ENCODE measurements at places on chromosomes 2 and 18.

GRCh38 chr2:158664987-158665386 lies 130.1 kb upstream of the DAPL1 start:
- no peak for DNase-seq

DNA sequence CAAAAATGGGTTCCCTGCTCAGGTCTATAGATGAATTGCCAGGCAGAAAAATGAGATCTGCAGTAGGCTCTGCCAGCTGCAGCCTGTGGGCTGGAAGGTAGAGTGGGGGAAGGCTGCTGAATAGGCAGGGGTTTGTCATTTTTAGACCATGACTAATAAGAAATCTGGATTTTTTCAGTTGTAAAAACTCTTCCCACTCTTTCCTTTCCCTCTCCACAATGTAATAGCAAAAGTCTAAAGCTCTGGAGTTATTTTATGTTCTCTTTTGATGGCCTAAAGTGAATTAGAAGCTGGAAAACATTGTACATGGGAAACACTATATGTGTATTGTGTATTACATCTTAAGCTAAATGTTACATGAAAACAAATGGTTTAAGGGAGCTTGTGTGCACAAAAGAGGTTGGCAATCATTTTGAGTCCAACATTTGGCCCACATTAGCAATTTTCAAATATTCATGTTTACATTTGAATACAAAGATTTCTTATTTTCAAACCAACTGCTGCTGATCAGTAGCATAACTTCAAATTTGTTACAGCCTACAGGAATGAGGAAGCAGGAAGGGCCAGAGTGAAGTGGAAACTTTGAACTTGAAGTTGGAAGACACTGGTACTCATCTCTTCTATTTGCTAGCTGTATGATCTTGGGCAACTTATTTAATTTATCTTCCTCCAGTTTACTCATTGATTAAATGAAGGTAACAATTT lies 407.1 kb downstream of the SLC4A3 start:
- DNase-seq = no peak

DNA sequence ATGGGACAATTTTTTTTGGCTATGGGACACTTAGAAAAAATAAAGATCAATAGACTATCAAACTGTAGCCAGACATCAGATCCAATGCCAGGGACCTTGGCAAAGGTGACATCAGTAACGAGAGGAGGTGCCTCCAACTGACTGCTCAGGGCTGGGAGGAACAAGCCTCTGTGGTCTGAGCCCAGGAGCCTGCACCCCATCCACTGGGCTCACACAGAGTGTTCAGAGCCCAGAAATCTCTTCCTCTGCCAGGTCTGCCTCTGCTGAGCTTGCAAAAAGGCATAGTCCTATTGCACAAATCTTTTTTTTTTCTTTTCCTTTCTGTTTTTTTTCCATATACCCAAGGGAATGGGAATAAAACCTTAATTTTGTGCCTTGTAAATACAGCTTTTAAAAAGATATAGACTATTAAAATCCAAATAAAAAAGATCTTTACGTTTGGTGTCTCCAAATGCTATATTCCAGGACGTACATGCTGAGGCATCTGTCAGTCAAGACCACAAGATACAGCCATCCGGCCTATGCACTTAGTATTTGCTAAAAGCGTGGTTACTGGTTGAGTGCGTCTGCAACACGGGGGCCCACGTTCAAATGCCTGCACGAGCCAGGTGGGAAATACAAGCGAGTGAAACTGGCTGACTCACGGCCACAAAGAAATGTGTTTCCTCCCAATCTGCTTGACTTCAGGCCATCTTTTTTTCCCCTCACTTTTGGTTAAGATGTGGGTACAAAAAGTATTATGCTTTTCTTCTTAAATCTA lies 7.8 kb upstream of the ARHGAP25 start:
- peak; percentile 62 for DNase-seq

DNA sequence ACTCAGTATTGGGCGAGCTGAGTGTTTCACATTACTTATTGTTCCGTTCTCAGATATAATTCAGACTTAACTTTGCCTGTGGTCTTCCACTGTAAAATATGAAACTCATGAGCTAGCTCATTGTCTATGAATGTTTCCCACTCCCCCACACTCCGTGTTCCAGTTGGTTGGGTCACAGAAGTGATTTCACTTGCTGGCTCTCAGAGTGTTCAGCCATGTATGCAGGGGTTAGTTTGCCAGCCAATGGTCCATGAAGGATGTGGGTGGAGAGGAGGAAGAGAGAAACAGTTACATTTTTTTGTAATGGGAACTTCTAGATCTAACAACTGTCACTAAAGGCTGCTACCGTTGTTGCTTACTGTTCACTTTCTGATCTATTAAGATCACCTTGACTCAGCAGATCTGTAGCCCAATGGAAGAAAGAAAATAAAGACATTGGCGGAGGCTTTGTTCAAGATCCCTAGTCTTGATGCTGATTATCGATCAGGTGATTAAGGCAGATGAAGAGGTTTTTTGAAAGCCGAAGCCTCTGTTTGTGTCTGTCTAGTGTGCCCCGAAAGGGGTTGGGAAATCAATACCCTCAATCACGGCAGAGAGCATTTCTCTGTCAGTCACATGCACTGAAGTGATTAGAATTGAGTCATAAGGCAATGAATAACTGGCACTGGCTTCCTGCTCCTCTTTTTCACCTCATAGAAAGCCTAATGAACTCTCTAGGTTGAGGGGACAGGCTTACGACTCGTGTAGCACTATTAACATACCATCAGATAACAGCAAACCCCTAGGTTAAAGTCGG lies 279.7 kb upstream of the FIGN start:
- DNase-seq = no peak

DNA sequence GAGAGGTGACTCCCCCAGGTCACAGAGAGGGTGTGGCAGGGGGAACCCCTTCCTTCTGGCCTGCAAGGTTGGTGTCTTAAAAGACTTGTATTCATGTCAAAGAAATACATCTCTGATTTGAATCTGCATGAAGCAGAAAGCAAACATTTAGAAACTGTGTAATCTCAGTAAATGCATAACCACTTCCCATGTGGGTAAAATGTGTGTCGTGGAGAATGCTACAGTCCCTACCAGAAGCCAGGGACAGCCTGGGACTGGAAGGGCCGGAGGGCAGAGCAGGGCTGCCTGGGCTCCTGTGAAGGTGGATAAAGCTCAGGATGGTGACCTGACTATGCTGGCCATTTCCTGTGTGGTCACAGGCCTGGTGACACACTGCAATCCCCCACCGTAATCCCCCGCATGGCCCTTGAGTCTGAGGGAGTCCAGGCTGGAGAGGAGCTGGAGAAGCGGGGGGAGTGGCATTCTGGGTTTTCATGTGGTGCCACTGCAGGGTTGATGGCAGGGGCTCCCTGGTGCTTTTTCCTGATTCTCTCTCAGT lies 102.2 kb downstream of the LRRC30 start:
- no peak for DNase-seq

- DNase-seq = no peak
Observed at GRCh38 chr18:72207280-72207679, 336.9 kb downstream of the CBLN2 start.

DNA sequence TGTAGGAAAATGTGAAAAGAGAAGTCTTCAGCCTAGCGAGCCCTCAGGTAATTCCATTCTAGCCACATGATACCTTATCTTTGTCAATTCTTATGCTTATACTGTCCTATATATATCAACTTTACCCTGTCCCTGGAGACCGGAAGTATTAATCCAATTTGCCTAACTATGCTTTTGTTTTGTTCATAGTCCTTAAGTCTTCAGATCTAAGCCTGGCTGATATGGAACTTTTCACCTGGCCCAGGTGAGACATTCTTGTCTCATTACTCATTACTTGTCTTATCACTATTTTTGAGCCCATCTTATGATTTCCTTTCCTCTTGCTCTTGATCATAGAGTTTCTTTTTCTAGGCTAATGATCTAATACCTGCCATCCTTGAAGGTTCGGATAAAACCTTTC lies 194.1 kb upstream of the FANCL start:
- no peak for DNase-seq

DNA sequence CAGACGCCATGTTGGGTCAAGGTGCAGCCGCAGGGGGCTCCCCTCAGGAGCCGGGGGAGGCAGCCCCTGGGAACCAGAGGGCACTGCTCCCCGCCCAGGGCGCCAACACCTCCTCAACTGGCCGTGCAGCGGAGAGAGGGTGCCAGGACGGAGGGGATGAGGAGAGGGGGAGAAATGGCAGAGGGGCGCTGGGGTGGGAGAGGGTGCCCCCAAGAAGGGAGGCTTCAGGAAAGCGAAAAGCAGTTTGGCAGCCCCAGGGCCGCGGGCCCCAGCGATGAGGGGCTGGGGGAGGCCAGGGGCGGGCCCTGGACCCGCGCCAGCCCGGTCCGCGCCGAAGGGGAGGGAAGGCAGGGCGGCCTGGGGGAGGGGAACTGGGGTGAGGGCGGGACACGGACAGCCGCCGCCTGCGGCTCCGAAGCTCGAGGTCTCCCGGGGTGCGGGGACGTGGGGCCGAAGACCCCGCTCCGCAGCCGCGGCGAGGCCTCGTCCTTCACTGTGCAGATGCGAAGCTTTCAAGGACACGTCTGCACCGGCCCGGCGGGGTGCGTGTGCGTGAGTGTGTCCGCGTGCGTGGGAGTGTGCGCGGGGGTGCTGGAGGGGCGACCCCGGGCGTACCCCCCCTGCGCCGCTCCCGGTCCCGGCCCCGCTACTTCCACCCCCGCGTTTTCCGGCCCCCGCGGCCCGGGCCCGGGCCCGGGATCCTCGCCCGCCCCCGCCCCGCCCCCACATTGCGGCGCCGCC lies 1.4 kb downstream of the DNMT3A start:
- no peak for DNase-seq

GRCh38 chr18:51153659-51154371 lies 43.7 kb downstream of the MEX3C start:
- peak; percentile 62 for DNase-seq

Data from activated CD4-positive, CD25-positive, alpha-beta regulatory T cell treated with anti-CD3 and anti-CD28 coated beads, Interleukin-2, amount 50 U/mL, for 72 hours (primary cell).